ENCODE measurements at places on chromosomes 5 and 9.

DNA sequence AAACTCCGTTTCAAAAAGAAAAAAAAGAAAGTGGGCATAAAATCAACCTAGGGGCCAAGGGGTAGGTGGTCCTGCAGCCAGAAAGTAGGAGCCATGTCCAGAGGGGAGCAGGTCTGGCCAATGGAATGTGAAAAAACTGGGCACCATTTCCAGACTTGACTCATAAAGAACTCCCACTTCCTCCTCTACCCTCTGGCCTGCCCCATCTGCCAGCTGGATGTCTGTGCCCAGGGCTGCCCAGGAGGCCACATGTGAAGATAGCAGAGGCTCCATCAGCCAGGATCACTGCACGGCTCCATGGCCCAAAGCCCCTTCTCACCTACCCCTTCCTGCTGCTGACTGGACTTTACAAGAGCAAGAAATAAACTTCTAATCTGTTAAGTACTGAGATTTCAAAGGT lies 42.1 kb upstream of the EEIG1 start:
- DNase-seq, result no peak

- DNase-seq, result no peak
Measured at GRCh38 chr9:85292261-85292660, 449.5 kb downstream of the AGTPBP1 start.

- DNase-seq, result no peak
Measured at GRCh38 chr9:14923701-14924100, 13.5 kb upstream of the FREM1 start.

- DNase-seq, result no peak
Measured at GRCh38 chr5:155222393-155222792, 208.8 kb downstream of the KIF4B start.

DNA sequence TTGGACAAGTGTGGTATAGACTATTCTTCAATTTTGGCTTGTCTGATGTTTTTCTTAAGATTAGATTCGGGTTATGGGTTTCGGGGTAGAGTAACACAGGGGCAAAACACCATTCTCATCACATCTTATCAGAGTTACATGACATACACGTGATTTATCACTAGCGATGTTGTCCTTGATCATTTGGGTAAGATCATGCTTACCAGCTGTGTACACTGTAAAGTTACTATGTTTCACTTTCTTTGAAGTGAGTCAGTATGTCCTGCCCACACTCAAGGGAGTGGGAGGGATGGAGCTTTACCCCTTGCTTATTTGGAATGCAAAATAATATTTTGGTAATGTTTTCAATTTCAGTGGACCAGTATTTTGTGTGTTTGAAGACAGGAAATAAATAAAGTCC lies 101.8 kb upstream of the TAF11L2 start:
- no peak for DNase-seq

DNA sequence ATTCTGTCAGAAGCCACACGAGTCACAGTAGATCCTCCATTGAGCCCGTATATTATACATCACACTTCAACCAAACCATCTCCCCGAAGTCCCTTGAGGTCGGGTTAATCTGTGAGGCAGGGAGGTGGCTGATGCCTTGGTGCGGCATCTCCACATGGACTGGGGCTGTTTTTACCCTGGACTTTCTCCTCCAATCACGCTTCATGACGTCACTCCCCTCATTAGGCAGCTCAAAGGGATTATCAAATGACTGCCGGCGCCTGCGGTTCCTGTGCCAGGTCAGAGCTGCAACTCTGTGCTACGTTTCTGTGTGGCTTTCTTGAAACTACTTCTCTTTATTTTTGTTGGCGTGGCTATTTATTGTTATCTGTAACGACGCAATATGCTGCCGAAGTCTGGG lies 53.7 kb downstream of the TMOD1 start:
- peak; percentile 92 for DNase-seq

DNA sequence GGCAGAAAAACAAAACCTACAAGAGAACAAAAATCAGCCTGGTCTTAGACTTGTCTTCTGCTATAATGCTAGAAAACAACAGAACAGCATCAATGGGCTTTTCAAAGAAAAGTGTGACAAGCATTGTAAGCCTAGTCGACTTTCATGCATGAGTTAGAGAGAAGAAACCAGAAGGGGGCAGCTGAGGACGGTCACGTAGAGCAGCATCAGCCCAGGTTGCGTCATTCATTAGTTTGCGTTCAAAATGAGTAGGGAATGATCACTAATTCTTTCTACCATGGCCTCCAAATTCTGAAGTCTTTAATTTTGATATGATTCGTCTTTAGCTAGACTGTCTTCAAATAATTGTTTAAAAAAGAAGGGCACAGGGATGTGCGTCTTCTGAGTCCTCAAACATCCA lies 4.7 kb upstream of the ISCA1 start:
- no peak for DNase-seq

DNA sequence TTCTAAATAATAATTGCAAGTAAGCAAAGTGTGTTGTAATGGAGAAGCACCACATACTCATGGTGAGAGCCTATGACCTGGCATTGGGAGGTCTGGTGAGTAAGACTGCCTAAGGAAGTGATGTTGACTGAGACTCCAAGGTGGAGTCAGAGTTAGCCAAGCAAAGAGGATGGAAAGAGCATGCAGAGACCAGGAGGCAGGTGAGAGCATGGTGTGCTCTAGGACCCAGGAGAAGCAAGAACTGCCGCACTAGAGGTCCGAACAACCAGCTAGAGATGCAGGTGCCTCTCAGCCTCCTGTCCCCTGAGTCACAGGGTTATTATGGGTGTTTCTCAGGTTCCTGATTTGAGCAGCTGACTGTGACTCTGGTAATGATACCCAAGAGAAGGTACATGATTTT lies 27.3 kb downstream of the ANP32B start:
- no peak for DNase-seq

DNA sequence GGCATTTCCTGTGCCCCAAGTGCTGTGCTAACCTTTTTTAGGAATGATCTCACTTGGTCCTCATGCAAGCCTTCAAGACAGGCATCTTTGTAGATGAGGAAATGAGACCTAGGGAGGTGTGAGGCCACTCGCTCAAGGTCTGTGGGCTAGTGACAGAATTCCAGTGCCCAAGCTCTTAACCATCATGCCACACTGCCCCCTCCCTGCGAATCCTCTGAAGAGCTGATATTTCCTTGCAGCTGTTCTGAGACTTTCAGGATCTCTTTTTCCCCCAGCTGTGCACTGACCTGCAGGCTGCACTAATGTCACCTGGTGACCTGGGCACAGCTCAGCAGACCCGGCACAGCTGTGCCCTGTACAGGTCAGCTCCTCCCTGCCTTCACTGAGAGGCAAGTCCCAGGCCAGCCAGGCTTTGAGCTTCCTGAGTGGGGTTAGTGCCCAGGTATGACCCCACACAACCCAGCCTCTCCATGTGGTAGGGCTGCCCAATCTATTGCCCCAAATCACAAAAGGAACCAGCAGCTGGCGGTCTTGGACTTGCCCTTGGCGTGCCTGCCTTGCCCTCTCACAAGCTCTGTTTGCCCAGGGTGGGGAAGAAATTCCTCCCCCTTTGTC lies 32.7 kb downstream of the MORN5 start:
- DNase-seq, result no peak

GRCh38 chr9:121399883-121400607 lies 30.0 kb upstream of the STOM start:
- no peak for DNase-seq

DNA sequence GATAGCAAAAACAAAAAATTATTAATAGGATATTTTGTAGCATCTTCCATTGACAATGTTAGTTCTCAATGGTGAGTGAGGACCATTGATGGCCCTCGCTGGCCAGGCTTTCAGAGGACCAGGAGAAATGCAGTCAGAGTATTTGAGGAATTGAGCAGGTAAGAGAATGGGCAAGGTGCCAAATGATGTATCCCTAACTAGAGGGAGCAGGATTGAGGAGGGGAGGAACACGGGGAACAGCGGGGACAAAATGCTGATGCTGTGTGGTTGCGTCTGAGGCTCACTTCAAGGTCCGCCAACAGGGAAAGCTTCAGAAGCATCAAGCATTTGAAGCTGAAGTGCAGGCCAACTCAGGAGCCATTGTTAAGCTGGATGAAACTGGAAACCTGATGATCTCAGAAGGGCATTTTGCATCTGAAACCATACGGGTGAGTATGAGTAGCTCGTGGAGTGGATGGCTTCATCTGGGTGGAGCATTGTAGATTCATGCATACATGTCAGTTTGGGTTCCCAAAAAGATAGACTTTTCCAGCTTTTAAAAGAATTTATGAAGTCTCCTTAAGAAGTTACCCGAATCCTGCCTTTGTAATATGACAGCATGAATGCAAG lies 16.2 kb downstream of the SPTAN1 start:
- no peak for DNase-seq

- no peak for DNase-seq
Measured at GRCh38 chr5:107365320-107366109, 305.2 kb downstream of the EFNA5 start.

- no peak for DNase-seq
Measured at GRCh38 chr9:127791085-127791484, 5.3 kb downstream of the CDK9 start.

GRCh38 chr5:59099270-59099994 lies 516.6 kb downstream of the RAB3C start:
- DNase-seq, result no peak

- no peak for DNase-seq
Measured at GRCh38 chr9:133155156-133155555, 8.6 kb downstream of the GBGT1 start.

DNA sequence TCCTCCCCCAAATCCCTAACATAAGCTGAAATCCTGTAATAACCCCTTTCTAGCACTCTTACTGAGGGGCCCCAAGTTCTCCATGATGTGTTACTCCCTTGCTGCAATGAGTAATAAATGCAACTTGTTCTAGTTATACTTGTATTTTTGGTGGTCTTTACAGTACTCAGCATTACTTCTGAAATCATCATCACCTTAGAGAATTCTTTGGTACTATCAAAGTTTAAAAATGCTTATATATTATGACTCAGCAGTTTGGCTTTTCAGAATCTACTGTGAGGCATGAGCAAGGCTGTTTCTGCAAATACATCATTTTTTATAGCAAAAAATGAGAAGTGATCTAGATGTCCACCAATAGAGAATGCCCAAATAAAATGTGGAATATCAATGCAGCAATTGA lies 20.7 kb upstream of the ROPN1L start:
- no peak for DNase-seq

Measured in right cardiac atrium (tissue), 5 donors.